NCI-H1694 (cell line): ENCODE measurements at places on chromosomes 5 and 9.

GRCh38 chr9:14365670-14366069 is 51.7 kb upstream of the NFIB start:
- no peak for DNase-seq

DNA sequence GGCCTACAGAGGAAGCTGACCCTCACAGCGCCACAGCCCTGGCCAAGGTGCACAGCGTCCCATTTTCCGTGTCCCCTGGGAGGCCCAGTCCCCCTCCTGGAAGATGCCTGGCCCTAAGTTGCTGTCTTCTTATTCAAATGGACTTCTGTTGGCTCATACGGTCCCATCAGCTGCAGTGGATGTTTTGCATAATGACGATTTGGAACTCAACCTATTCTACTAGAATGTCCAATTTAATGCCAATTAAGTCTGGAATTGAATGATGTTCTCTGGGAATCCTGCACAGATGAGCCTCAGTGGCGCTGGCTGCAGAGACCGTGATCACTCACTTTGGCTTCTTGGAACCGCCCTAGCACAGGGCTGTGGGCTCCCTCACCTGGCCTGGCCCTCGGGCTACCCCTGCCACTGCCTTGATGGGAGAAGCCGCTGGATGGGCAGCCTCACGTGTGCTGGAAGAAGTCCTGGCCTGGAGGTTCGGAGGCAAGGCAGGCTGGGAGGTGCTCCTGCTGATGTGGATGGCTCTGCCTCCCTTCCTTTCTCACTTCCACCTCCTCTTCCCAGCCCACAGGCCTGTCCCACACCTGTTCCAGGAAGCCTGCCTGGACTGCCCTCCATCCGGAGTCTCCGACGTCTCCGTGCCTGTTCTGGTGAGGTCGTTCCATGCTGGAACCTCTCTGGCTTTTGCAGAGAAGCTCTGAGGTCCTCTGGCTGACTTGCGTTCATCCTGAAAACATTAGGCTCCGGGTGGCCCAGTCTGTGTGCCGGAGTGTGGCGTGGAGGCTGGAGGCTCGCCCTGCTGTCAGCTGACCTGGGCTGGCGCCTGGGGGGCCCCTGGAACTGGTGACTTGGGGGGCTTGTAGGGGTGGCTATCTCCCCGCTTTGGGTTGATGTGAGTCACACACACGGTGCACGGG is 147.1 kb downstream of the RXRA start:
- no peak for DNase-seq

GRCh38 chr5:5383461-5383860 is 39.0 kb upstream of the ICE1 start:
- no peak for DNase-seq

DNA sequence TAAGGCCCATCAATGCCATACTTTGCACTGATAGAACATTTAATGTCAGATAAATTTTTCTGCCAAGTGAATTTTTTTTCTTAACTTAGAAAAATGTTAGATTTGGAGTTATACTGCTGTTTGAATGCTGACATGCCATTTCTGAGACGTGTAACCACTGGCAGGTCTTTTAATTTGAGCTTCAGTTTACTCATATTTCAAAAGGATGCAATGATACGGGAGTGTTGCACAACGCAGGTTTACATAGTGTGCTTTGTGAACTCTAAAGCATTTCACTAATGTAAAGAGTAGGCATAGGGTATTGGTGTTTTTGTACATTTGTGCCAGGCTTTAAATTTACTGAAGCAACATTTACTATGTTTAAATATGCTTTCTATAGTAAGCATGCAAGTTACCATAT is 4.2 kb downstream of the ZBTB43 start:
- DNase-seq: no peak

DNA sequence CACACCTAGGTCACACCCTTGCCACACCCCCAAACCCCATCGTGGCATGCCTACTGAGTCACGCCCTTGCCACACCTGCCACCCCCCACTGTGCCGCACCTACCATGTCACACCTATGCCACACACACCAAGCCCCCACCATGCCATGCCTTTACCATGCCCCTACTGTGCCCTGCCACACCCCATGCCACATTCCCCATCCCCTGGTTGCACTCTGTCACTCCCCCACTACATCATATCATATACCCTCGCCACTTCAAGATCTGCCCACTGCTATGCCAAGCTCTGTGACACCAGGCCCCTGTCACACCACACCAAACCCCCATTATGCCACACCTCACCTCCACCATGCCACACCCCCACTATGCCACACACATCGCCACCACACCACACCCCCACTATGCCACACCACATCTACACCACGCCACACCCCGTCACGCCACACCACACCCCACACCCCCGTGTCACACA is 101.2 kb downstream of the OLFM1 start:
- no peak for DNase-seq

- DNase-seq: no peak
These were observed 112.3 kb downstream of the GCNT1 start for GRCh38 chr9:76571288-76571687.

GRCh38 chr9:113720495-113720894 is 155.6 kb upstream of the ZNF618 start:
- no peak for DNase-seq
